ENCODE measurements at places on chromosomes 6 and 20. TPM values are rescaled to one million over a fixed set of nuclear protein-coding genes. Genes with fewer than 3 reads are reported as not detected.
A peak's percentile ranks its signal among the peaks of the same experiment; 100 is the strongest.

DNA sequence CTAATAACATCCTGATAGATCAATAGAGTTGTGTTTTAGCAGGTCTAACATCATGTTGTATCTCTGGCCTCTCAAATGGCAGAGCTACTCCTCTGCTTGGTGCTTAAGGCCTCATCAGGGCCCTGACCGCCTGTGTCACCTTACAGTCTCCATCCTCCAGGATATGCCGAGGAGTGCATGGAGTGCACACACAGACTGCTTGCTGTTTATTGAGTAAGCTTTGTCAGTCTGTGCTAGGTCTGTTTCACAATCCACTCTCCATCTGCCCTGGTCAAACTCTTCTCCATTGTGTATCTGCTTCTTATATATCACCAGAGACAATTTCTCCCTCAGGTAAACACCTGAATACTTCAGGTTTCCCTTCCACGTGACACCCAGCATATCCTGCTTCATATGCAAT lies 136.1 kb downstream of the SLC24A3 start:
- no peak for DNase-seq

GRCh38 chr6:122438975-122439374 lies 32.6 kb downstream of the SERINC1 start:
- no peak for DNase-seq

The KIAA1755 gene
- total RNA-seq = 5.1 TPM

DNA sequence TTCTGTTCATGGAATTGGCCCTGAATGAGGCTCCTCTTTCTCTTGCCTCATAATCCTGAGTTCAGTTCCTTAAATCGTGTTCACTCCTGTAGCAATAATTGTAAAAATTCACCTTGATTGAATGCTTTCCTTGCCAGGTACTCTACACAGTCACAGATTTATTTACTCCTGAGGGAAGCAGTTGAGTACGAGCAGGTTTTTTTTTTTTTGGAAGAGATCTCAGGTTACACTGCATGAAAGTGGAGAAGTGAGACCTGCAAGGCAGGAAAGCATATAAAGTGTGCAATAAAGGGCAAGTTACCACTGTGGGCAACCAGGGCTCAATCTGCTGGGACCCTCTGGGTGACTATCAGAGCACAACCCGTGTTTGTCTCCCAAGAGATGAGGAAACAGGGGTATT lies 93.0 kb upstream of the DOK5 start:
- no peak for DNase-seq

- no peak for DNase-seq
Measured at GRCh38 chr6:161295784-161296183, 21.9 kb upstream of the AGPAT4 start.

- no peak for DNase-seq
Measured at GRCh38 chr6:91020744-91021143, 433.9 kb upstream of the MAP3K7 start.

GRCh38 chr6:19812512-19813119 lies 24.6 kb upstream of the ID4 start:
- DNase-seq = no peak

The SLC17A4 gene
- 1.8 TPM for total RNA-seq

GRCh38 chr6:37503309-37503965 lies 3.7 kb upstream of the CCDC167 start:
- no peak for DNase-seq

The C2 gene
- total RNA-seq = 38.7 TPM

- no peak for DNase-seq
Measured at GRCh38 chr6:21367649-21368154, 225.8 kb upstream of the SOX4 start.

The GTF3C6 gene
- 78.1 TPM for total RNA-seq

The SIRPG gene
- 2.5 TPM for total RNA-seq

- no peak for DNase-seq
Measured at GRCh38 chr6:166718516-166718915, 91.5 kb upstream of the RPS6KA2 start.

GRCh38 chr6:107491138-107491609 lies 1.3 kb downstream of the SOBP start:
- peak; percentile 82 for DNase-seq

GRCh38 chr6:33315793-33316602 lies 1.5 kb downstream of the ZBTB22 start:
- peak; percentile 76 for DNase-seq

DNA sequence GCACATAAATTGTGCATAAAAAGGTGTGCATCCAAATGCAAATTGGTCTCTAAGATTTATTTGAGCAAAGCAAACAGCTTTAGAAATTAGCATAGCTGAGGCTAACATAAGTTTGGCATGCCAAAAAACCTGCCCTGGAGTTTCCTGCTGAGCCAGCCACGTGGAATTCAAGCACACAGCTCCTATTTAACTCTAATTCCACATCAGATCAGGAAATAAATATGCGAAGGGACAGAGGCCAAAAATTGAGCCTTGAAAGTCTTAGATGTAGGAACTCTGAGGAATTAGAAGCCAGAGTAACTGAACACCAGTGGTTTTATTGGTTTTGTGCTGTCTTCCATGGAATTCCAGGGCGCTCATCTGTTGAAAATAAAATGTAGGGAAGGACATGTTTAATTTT lies 19.6 kb downstream of the SOBP start:
- DNase-seq = peak; percentile 77

The GPLD1 gene
- 0.94 TPM for total RNA-seq

- DNase-seq = no peak
Measured at GRCh38 chr6:34610819-34611477, 54.8 kb upstream of the SPDEF start.

- DNase-seq = no peak
Measured at GRCh38 chr6:158332237-158332636, 20.0 kb downstream of the TULP4 start.

The SYCP2 gene
- total RNA-seq = 3.0 TPM

The TASP1 gene
- total RNA-seq = 22.7 TPM

DNA sequence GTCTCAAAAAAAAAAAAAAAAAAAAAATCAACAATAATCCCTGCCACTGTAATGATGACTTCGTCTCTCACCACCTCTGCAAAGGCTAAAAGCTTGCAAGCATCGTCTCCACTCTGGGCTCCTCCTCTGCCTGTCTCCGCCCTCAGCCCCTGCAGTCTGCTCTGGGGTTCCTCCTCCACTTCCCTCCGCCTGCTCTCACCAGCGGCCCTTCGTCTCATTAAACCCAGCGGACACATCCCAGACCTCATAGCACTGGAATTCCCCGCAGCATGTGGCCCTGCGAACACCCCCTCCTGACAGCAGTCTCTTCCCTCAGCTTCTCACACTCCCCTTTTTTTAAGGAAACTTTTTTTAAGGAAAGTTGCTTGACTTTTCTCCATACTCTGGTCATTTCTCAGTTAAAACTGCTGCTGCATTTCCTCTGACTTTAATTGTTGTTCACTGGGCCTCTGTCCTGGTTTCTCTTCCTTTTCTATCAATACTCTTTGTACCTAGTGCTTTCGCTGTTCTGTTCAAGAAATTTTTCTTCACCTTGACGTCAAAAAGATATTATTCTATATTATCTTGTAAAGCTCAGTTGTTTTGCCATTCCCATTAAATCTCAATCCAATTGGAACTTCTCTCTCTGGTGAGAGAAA lies 70.9 kb upstream of the PLEKHG1 start:
- DNase-seq = peak; percentile 88

The ZNF184 gene
- total RNA-seq = 8.0 TPM

The CD24 gene
- total RNA-seq = 2,350 TPM

The BPIFB2 gene
- total RNA-seq = not detected

The LY86 gene
- total RNA-seq = 6.1 TPM

DNA sequence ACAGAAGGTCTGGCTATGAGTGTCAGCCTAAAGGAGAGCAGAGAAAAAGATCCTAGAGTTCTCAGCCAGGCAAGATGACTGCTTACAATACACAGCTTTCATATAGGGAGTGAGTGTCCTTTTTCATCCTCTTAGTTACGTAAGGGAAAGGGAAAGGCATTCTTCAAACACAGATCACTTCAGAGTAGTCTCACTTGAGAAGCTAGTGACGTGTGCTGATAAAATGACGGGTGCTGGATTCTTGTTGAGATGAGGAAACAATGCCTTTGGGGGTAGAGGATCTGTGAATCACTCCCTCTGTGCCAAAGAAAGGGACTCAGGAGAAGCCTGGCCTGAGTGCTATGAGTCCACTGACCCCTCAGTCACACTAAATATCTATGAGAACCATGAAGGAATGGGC lies 117.3 kb downstream of the QRSL1 start:
- no peak for DNase-seq

All from kidney (tissue), 22 donors.